ENCODE measurements at places on chromosomes 13 and 19.
A peak's percentile ranks its signal among the peaks of the same experiment; 100 is the strongest.

- no peak for DNase-seq
Measured at GRCh38 chr19:42400404-42400803, 10.3 kb upstream of the CNFN start.

DNA sequence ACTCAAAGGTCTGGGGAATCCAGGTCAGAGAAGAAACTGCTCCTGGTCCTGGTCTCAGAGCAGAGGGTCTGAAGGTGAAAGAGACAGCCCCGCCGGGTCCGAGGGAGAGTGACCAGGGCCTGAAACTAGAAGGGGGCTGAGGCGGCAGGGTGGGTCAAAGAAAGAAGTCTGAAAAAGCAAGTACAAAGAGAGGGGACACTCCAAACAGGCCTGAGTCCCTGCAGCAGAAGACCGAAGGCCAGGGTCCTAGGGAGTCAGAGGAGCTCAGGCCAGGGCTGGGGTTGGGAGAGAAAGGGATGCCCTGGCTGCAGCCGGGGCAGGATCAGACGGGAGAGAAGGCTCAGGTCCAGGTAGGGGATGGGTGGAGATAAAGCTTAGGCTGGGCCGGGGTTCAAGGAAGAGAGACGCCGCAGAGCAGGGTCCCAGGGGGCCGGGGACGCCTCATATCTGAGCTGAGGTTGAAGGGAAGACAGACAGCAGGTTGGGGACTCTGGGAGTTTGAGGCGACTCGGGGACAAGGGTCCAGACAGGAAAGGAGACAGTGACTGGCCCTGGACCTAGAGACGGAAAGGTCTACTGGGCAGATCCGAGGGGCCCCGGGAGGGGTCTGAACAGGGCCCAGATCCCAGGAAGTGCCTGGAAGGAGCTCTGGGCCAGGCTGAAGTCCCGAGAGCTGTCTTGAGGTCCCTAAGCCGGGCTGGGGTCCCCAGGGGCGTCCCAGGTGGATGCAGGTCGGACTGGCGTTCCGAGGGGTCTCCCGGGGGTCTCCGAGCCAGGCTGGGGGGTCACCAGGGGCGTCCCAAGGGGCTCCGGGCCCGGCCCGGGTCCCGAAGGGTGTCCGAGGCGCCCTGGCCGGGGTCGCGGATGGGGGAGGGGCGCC lies 795 bp downstream of the MLLT1 start:
- no peak for DNase-seq

DNA sequence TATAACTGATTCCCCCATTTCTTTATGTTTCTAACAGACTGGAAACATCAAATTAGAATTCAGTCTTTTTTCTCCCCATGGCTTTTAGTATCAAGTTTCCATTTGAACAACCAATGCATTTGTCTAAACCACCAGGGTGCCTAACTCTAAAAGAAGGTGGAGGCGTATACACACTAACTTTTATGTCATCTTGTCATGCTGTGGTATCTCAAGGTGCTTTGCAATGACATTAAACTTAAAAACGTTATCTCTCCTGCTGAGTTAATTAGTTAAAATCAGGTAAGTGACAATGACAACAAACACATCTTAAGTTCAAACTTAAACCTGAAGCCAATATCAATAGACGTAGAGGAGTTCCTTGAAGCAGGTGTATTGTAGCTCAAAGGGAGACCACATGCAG lies 1001.7 kb downstream of the PCDH17 start:
- DNase-seq = no peak

DNA sequence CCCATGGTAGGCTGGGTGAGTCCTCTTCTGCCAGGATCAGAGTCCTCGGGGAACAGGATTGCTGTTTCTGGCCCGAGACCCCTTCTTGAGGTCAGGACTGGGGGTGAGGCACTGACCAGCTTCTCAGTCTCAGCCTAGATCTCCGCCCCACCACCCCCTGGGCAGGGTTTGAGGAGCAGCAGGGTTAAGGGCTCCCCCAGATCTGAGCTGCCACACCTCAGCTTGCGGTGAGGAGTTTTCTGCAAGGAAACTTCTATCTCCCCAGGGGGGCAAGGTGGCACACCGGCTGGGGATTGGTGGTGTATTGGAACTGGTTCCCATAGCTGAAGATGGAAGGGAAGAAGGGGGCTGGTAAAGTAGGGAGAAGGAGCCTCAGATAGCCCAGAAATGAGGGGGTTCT lies 19.5 kb downstream of the CHST8 start:
- no peak for DNase-seq

DNA sequence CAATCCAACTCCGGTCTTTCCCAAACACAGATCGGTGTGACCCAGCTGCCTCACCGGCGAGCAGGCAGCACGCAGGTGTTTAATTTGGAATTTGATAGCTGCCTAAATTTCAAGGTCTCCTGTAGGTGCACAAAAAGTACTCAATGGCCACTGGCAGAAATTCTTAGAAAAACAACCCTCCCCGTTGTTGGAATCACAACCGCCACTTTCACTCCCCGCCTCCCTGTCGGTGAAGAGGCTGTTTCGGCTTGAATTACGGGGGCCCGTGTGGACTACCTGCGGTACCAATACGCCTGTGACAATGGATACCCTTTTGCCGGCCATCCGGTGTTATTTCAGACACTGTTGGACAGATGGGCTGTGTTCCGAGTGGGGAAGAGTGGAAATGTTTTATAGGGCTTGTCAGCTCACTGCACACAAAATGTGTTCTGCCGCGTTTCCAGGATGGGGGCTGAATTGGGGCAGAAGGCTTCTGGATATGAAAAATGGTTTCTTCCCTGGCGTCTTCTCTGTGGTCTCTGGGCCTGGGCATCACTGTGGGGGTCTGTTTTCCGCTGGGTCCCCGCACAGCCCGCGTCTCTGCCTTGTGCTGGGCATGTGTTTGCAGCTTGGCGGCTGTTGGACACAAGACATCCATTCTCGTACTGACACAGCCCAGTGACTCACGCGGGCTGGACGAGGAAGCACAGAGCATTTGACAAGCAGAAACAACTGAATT lies 45.4 kb downstream of the ZIC5 start:
- DNase-seq = no peak

- no peak for DNase-seq
Measured at GRCh38 chr19:30647891-30648720, 275.9 kb downstream of the ZNF536 start.

GRCh38 chr13:69683921-69684686 lies 423.5 kb upstream of the ATXN8OS start:
- DNase-seq = no peak

DNA sequence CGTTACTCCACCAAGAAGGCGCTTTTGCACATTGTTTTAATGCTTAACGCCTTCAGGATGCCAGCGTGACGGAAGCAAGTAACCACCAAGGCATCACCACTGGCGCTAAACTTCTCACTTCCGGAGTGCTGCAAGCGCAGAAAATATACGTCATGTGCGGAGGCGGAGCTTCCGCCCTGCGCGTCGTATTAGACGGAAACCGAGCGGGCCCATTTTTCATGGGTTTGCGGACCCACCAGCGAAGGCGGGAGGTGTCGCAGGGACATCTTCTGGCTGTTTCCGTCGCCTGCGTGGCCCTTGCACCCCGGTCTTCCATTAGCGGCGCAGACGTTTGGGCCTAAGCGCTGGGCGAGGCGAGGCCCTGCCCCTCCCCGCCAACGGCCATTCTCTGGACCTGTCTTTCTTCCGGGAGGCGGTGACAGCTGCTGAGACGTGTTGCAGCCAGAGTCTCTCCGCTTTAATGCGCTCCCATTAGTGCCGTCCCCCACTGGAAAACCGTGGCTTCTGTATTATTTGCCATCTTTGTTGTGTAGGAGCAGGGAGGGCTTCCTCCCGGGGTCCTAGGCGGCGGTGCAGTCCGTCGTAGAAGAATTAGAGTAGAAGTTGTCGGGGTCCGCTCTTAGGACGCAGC lies at the start of gene ERCC5:
Gene ERCC5 (plus strand): TSS at position 403 of the 631 bp plus-strand sequence. CDS start 235 bp downstream, outside the sequence.
- DNase-seq = peak; percentile 94

DNA sequence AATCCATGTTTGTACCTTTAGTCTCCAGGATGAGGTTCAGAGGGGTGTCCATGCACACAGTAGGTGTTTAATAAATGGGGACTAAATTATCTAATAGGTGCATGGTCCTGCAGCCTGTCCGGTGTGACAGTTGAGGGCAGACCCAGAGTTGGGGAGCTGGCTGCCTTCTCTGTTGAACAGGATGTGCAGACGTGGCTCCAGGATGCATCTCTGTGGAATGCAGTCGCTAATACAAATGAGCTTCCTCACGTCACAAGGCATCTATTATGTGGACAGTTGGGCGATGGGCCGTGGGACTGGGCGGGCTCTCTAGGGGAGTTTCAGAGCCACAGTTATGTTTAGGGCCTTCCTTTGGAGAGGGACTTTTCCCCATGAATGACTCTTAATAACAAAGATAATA lies 71.0 kb downstream of the SIPA1L3 start:
- DNase-seq = no peak

DNA sequence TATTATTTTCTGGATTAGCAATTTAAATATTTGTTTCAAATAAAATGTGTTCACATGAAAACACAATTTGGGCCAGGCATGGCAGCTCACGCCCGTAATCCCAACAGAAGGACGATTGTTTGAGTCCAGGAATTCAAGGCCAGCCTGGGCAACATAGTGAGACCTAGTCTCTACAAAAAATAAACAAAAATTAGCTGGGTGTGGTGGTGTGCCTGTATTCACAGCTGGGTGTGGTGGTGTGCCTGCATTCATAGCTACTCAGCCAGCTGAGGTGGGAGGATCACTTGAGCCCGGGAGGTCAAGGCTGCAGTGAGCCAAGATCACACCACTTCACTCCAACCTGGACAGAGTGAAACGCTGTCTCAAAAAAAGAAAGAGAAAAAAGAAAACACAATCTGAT lies 46.4 kb downstream of the KPNA3 start:
- DNase-seq = no peak

DNA sequence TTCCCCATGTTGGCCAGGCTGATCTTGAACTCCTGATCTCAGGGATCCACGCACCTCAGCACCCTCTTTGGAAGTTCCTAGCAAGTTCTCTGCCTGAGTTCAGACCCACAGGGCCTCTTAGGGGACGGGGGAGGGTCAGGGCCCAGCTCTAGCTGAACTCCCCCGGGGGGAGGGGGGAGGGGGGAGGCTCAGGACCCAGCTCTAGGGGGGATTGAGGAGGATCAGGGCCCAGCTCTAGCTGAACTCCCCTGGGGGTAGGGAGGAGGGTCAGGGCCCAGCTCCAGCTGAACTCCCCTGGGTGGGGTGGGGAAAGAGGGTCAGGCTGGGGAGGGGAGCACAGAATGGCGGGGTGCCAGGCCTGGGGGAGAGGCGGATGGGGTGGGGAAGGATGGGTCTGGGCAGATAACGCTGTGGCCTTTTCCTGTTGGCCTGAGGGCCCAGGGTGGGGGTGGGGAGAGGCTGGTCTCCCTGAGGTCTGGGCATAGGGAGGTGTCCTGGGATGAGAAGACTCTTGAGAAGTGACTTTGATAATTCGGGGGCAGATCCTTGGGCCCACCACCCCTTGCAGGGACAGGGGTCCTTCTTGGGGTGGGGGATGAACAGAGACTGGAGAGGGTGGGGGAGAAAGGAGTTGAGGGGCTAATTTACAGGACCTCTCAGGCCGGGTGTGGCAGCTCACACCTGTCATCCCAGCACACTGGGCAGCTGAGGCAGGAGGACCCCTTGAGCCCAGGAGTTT lies 5.5 kb upstream of the PTBP1 start:
- DNase-seq = no peak

GRCh38 chr19:3285647-3286176 lies 61.3 kb downstream of the CELF5 start:
- DNase-seq = peak; percentile 38

GRCh38 chr13:94143624-94144350 lies 335.7 kb downstream of the DCT start:
- DNase-seq = no peak

DNA sequence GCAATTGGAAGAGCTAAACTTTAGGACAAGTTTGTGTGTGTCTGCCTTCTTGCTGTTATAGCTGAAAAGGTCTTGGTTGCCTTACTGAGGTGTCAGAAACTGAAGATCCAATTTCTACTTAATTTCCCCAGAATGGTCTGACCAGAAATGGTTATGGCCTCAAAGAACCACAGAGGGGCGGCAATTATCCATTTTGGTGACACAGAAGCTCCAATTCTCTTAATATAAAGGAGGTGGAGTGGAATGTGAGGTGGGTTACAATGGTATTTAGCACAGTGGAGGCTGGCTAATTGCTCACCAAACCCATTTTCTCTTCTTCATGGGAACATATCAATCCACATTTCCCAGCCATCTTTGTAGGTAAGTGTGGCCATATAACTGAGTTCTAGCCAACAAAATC lies 1157.2 kb downstream of the OLFM4 start:
- no peak for DNase-seq

GRCh38 chr13:48750588-48751383 lies 97.1 kb downstream of the CYSLTR2 start:
- DNase-seq = no peak

GRCh38 chr19:48419158-48419920 lies 25.9 kb downstream of the GRIN2D start:
- DNase-seq = peak; percentile 75

DNA sequence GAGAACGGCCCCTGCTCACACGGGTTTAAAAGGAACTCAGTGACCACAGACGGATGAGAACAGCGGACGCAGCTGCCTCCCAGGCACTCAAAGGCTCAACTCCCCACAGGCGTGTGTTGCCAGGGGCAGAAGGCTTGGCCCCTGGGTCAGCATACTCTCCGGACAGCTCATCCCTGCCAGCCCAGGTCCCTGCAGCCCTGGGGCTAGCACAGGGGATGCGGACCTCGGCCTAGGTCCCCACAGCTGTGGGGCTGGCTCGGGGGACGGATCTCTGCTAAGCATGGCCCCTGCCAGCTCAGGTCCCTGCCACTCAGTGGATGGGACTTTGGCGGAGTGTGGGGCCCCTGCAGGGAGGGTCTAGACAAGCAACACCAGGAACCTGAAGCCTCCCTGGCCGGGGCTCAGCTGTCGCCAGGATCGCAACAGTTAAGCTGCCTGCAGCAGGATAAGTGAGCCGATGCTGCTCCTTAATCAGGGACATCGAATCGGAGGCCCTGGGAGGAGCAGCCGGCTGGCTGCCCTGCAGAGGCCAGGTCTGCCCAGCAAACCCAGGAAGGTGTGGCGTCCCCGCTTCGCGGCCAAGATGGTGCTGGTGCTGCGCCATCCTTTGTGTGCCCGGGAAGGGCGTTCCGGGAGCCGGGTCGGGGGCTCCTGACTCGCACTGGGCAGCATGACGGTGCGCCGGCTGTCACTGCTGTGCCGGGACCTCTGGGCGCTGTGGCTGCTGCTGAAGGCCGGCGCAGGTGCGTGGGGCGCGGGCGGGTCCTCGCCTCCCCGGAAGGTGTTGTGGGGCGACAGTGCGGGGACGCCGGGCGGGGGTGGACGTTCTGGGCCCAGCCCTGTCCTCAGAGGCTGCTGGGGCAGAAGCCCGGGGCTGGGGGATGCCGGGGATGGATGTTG lies 32.5 kb downstream of the MCF2L start:
- DNase-seq = no peak

GRCh38 chr19:55365964-55366363 lies 2.9 kb upstream of the GARIN5B start:
- DNase-seq = no peak

DNA sequence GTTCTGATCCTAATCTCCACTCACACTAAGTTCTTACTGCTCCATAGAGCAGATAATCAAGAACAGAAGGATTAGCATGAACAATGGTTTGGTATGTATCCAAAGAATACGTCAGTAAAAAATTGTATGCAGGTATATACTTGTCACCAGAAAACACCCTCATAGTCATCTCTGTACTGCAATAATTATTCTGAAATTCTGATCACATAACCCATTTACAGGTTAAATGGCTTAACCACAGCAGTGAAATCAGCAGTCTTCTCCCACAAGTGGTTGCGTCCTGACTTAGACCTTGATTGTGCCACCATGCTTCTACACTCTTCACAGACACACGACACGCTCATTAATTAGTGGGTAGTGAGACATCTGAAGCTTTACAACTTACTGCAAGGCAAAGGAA lies 50.9 kb downstream of the LNX2 start:
- DNase-seq = peak; percentile 12

GRCh38 chr19:45473367-45473681 lies 5.5 kb downstream of the FOSB start:
- no peak for DNase-seq
